Type B pancreatic cell (in vitro differentiated cells): ENCODE measurements at places on chromosomes 11 and 22. TPM values are rescaled to one million over a fixed set of nuclear protein-coding genes. Genes with fewer than 3 reads are reported as not detected.

Gene ACR
- total RNA-seq: 0.19 and 0.22 TPM in 2 replicates

DNA sequence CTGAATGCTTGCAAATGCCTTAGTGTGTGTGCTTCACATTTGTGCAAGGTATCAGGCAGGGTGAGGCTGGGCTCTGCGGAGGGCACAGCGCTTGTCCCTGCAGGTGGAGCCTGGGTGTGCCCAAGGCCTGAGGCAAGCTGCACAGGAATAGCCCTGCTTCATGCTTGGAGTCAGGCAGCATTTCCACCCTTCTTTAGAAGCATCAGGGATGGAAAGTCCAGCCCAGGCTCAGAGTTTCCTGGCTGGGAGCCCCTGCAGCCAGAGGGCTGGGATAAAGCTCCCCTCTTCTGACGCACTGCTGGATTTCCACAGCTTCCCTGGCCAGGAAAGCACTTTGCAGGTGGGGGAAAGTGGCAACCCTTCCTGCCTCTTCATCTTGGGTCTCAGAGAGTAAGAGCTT lies 63.4 kb downstream of the GALNT18 start:
- DNase-seq: no peak
- peak overlapping the region; percentile 75 for H3K27ac ChIP-seq
- no peak overlapping the region for H3K4me3 ChIP-seq
- H3K4me1 ChIP-seq: no peaks in the 10 kb centered on the region

GRCh38 chr11:17437366-17437765 lies 39.3 kb downstream of the ABCC8 start:
- H3K4me1 ChIP-seq: peaks cover 29% of the 10 kb centered on the region
- no peak overlapping the region for H3K4me3 ChIP-seq
- H3K36me3 ChIP-seq: no peaks in the 10 kb centered on the region
- no peak for DNase-seq

- no peaks in the 10 kb centered on the region for H3K4me1 ChIP-seq
- no peak overlapping the region for H3K4me3 ChIP-seq
- H3K36me3 ChIP-seq: no peaks in the 10 kb centered on the region
Observed at GRCh38 chr11:29773656-29774264, 243.1 kb downstream of the KCNA4 start.

- peaks cover 22% of the 10 kb centered on the region for H3K27me3 ChIP-seq
- H3K27ac ChIP-seq: no peak overlapping the region
- H3K36me3 ChIP-seq: no peaks in the 10 kb centered on the region
- H3K4me3 ChIP-seq: no peak overlapping the region
- H3K4me1 ChIP-seq: no peaks in the 10 kb centered on the region
Observed at GRCh38 chr22:26095256-26095956, 73.9 kb upstream of the SEZ6L start.
